Mucosa of descending colon (tissue), 3 donors: ENCODE measurements at places on chromosomes 4 and X.

GRCh38 chr4:183987987-183988392, 82.9 kb downstream of the STOX2 start:
- peak; percentile 59 for DNase-seq

- no peak for DNase-seq
These were observed 1.3 kb downstream of the SPATA18 start for GRCh38 chr4:52052475-52052780.

GRCh38 chrX:267771-268261, 13.4 kb upstream of the PLCXD1 start:
- peak; percentile 76 for DNase-seq

DNA sequence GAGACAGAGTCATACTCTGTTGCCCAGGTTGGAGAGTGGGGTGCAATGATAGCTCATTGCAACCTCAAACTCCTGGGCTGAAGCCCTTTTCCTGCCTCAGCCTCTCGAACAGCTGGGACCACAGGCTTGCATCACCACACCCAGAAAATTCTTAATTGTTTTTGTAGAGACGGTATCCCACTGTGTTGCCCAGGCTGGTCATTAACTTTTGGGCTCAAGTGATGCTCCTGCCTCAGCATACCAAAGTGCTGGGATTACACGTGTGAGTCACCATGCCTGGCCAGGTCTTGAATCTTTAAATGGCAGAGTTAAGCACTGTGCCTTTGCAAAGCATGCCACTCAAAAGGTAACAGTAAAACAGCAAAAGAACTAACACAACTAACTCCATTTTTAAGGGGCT, 28.6 kb upstream of the BBS12 start:
- no peak for DNase-seq
